ENCODE measurements at places on chromosomes 6 and 20.
A peak's percentile ranks its signal among the peaks of the same experiment; 100 is the strongest.

- no peak for DNase-seq
Measured at GRCh38 chr20:25281541-25281991, 33.7 kb downstream of the PYGB start.

DNA sequence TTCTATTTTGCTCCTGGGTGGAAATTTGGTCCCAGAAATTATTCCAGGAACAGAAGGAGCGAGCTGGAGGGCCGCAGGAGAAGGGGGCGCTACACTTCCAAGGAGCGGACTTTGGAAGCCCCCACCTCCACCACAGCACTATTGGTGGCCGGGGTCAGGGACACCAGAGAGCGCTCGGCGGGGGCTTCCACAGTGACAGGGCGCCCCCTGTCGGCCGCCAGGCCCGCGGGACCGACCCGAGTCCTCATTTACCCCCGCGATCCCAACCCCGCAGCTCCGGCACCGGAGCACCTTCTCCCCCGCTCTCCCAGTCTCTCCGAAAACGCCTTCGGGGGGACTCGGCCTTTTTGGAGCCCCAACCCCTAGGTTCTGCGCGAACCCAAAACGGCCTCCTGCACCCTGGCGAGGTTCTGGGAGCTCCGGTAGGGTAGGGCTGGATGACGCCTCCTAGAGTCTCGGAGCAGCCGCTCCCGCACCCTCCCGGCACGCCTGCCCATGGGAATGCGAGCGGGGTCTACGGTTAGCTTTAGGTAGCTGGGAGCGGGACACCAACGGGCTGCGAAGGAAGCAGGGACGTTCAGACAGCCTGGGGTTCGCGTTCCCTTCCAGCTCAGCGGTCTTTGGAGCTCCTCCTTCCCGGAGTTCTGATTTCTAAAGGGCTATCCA is 2.4 kb upstream of the FOXA2 start:
- DNase-seq, result peak; percentile 64

DNA sequence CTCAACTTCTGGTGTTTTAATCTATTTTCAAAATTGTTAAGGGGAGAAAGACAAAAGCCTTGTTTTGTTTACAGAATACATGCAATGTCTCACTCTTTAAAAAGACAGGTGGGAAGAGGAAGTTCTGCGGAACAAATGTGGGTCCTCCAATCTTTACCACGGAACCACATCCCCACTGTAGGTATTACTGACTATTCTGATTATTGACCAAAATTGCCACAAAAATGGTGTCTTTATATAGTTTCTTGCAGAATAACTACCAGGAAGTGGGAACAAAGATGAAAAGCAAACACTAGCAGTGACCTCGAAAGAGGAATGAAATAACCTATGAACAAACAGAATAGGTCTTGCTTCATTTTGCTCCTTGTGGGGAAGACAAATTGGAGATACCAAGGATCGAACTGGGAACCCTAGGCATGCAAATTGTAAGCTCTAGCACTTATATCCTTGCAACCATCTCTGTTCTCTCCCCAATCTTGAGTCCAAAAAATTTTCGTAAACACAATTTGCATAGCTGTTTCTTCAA is 106.7 kb downstream of the GPX5 start:
- no peak for DNase-seq

GRCh38 chr6:112501705-112502104 is 154.6 kb downstream of the RFPL4B start:
- no peak for DNase-seq

- DNase-seq, result peak; percentile 80
Measured at GRCh38 chr6:106084106-106084988, 1.8 kb upstream of the PRDM1 start.

DNA sequence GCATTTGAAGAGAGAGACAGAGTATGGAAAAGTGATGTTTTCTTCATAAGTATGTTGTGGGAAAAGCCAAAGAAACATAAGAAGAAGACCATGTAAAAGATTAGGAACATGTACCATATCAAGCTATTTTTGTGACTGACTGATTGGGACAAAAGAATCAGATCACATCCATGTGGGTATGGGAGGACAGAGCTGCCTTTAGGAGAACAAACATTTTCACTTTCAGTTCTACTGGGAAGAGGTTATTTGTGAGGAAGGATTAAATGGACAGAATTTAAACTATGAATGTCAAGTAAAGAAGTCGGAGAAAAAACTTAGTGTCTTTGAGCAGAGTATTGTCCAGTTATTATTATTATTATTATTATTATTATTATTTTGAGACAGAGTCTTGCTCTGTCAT is 124.4 kb upstream of the HCRTR2 start:
- no peak for DNase-seq

- DNase-seq, result no peak
Measured at GRCh38 chr6:166952567-166953486, 3.5 kb downstream of the RNASET2 start.

DNA sequence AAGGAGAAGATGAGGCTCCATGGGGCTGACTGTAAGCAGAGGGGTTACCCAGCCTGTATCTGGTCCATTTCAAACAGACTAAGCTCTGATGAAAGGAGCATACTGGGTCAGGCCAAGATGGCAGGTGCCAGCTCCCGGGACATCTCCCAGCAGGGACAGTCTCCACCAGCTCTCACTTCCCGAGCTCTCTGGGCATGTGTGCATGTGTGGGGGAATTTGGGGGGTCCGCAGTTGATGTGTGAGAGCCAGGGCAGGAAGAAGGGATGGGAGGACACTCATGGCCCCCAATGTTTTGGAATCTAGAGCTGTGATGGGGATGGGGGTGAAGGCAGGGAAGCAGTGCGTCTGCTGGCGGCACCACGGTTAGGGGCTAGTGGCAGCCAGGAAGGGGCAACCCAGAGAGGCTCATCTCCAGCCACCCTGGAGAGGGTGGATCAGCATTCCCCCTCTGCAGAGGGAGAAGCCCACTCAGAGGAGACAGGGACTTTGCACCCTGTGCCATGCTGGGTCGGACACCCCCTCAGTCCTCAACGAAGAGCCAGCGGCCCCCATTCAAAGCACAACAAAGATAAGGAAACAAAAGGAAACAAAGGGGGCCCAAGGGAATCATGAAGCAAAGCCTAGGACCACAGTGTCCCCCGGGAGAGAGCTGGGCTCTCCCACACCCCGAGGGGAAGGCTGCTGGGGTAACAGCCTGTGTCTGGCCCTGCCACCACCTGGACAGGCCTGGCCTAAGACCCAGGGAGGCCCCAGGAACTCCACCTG is 52.4 kb downstream of the DSTN start:
- DNase-seq, result no peak

DNA sequence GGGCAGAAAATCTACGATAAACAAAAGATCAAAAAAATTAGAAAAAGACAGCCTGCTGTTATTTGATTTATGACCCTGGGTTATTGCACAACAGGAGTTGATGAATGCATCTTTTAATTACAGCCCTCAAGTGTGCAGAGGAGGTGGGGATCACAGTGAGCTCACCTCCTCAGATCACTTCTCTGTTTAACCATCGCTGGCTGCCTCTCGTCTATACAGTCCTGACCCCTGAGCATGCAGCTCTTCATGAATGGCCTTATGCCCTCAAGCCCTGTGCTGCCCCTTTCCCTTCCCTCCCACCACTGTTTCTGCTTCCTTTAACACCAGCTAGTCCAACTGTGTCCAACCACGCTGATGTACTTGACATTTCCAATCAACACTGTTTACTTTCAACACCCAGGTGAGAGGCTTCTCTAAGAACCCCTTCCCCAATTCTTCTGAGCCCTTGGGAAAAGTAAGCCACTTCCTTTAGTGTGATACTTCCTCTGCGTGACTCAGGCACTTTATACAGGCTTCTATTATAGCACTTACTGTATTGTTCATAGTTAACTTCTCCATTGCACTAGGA is 60.6 kb upstream of the RIPOR2 start:
- DNase-seq, result no peak

DNA sequence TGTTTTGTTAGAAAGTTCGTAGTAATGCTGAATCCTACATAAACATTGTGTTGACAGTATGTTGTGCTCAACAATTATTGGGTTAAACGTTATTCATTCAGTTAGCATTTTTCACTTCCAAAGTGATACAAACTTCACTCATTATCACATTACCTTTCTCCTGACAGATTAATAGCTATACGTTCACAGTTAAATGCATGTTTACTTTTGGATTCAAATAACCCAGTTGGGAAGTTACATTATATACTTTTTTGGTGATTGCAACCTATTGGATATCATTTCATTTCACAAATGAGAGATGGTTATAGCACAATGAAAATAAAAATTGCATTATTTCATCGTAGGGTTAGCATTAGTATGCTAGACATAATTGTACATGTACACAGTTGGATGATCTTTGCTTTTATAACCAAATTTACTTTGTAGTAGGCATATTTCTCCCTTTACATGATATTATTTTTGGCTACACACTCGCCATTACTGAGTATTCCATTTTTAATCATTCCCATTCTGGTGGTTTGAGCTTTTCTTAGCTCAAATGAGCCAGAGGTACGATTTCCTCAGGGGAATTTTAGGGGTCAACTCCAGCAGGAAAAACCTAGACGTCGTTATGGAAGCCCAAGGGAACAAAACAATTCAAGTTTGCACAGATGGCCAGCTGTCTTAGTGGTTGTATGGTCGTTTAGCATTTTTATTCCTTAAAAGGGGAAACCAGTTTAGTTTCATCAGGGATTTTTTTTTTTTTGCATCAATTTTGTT is 2.1 kb upstream of the HIVEP1 start:
- DNase-seq, result peak; percentile 38

- no peak for DNase-seq
Measured at GRCh38 chr20:49039854-49040253, 6.3 kb upstream of the CSE1L start.

DNA sequence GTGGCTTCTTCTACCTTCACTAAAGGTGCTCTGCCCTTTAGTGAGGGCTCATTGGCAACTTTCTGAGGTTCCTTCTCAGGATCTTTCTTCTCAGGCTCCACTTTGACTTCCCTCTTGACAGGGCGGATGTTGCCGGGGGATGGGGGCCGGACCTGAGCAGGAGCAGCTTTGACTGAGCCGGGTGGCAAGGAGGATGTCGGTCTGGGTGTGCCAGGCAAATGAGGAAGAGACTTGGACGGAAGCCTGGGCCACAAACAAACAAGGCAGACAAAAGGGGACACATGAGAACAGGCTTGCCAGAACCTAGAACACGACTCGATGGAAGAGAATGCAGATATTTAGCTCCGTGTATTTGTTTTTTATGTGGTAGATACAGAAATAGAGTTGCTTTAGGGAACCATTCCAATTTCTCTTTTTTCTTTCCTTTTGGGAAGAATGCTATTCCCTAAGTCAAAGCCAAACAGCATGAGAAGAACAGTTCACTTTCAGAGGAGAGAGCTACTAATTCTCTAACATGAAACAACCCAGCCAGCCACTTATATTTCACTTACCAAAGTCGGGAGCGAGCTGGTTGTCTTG is 76.2 kb upstream of the BCLAF1 start:
- DNase-seq, result no peak

DNA sequence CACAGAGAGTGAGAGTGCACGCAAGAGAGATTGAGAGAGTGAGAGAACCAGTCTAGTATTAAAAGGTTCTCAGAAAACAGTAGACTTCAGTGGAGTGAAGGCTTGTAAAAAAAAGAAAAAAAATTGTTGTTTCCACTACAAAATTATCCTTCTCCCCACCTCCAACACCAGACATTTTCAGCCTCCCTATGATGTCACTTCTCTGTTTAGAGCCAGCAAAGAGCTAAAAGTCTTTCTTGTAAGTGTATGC is 77.8 kb downstream of the BACH2 start:
- no peak for DNase-seq

DNA sequence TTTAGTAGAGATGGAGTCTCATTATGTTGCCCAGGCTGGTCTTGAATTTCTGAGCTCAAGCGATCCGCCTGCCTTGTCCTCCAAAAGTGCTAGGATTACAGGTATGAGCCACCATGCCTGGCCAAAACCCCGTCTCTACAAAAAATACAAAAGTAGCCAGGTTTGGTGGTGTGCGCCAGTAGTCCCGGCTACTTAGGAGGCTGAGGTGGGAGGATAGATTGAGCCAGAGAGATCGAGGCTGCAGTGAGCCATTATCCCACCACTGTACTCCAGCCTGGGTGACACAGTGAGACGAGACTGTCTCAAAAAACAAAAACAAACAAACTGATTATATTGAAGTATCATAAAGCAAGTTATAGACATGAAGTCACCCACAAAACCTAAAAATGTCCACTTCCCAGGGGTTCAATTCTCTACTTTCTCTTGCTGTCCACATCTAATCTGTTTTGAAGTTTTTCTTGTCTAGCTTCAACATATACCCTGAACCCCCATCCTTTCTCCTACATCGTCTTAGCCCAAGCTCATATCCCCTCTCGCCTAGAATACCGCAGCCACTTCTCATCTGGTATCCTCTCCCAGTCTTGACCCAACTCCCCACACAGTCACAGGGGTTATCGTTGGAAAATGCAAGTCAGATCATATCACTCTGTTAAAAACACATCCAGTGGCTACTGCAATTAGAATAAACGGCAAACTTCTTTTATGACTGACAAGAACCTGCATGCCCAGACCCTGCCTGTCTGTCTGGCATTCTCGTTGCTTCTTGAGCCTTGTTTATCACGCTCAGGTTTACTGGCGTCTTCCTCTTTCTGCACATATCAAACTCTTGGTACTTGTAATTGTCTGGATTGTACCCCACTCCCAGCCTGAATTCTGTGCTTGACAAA is 20.1 kb upstream of the NCOA3 start:
- no peak for DNase-seq

DNA sequence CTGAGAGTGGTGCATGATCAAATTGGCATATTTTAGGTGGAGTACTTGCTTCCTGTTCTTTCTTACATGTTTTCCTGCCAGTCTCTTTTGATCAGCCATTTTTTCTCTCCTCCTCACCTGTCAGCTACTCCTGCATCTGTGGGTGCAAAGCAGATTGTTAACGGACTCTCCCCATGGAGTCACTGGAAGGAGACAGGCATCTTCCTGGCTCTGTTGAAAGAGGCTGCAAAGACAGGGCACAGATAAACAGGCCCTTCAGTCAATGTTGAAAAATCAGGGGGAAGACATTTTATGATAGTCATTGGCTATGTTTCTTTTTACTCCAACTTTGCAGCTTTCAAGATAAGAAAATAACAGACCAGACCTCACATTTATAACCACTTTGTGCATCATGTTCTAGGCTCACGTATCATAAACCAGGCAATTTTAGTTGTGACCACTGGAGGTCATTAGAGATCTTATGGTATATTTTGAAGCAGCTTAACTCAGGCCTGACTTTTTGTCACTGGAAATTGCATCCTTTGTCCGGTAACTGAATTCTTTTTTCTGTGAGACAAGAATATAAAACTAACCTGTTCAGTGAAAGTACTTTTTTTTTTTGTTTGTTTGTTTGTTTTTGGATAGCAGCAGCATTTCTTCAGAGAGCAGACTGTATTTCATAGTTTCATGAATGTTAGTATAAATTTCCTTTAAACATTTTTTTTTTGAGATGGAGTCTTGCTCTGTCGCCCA is 20.1 kb downstream of the ECT2L start:
- DNase-seq, result peak; percentile 40

Data from Daoy (cell line).